ELR (cell line): ENCODE measurements at places on chromosomes 11 and 22.

GRCh38 chr22:27673839-27674238 lies 127.7 kb downstream of the MN1 start:
- no peak for DNase-seq

- DNase-seq = no peak
These were observed 18.2 kb upstream of the CCDC34 start for GRCh38 chr11:27381238-27381666.

GRCh38 chr22:40451210-40451609 lies 80.8 kb downstream of the SGSM3 start:
- no peak for DNase-seq

- DNase-seq = no peak
These were observed 9.2 kb downstream of the ENDOD1 start for GRCh38 chr11:95098826-95099225.

DNA sequence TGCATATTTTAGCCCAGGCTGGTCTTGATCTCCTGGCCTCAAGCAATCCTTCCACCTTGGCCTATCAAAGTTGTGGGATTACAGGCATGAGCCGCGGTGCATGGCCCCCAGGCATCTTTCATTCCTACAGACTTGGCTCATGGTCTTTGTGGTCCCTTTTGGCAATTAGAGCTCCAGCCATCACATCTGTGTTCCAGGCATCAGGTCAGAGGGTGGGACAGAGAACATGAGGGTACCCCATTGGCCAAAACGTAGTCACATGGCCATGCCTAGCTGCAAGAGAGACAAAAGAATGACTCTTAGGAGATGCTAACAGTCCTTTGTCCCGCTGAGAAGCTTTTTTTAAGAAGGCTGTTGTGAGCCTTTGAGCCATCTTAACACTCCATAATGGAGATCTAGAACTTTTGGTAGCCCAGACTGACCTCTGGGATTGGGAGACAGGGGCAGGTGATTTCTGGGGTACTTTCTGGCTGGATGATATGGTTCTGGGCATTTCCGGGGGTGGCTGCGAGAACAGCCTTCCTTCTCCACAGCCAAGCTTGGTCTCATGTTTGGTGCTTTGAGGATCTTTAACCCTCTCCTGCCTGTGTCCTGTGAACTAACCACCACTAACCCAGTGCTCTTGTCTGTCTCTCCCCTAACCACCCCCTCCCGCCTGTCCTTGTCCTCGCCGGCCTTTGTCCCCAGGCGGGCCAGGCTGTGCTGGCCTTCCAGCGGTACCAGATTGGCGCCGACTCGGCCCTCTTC lies 18.4 kb upstream of the TAB1 start:
- DNase-seq = peak; percentile 33

GRCh38 chr11:69870766-69871165 lies 51.5 kb upstream of the FGF3 start:
- DNase-seq = no peak

DNA sequence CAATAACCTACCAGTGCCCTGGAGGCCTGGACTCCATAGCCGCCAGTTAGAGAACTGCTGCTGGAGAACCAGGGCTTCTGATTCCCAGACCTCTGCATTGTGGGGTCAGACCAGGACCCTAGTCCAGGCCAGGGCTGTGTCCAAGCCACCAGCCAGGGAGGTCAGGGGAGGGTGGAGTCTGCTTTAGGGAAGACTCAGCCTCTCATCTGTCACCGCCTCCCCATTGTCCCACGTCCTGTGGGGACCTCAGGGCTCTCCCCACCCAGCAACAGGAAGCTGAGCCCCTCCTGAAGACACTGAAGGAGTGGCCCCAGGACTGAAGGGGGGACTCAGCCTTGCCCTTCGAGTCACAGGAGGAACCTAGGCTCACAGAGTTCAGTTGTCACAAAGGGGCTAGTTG lies 41.2 kb downstream of the PDE2A start:
- no peak for DNase-seq

- no peak for DNase-seq
These were observed 1.1 kb downstream of the SPATA19 start for GRCh38 chr11:133844217-133844616.

- DNase-seq = no peak
These were observed 336.2 kb downstream of the ETS1 start for GRCh38 chr11:128251140-128251539.
